ENCODE measurements at places on chromosomes 5 and 9.

GRCh38 chr5:14884062-14884612 lies 12.6 kb upstream of the ANKH start:
- no peak for DNase-seq

DNA sequence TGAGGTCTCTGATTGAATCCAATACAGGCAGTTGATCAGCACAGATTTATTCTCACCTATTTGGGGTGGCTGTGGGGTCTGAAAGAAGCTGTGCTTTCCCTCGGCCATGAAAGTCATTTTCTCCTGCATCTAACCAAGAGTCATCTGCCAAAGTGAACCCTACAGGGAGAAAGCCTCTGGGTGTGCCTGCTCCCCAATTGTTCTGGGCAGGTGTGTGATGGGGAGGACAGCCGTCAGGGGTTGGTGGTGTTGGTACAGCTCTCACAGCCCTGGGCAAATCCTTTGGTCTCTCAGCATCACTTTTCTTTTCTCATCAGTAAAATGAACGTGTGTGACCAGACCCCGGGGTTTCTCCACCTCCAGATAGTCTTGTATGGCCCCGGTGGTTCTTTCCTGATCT lies 2.5 kb downstream of the PHF2 start:
- DNase-seq = peak; percentile 2

DNA sequence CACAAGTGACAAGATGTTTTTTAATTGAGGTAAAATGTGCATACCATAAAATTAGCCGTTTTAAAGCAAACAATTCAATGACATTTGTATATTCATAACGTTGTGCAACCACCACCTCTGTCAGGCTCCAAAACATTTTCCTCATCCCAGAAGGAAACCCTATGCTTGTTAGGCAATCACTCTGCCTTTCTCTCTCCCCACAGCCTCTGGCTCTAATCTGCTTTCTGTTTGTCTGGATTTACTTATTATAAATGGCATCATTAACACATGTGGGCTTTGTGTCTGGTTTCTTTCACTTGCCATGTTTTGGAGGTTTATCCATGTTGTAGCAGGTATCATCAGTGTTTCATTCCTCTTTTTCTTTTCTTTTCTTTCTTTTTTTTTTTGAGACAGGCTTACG lies 1.4 kb upstream of the N4BP3 start:
- no peak for DNase-seq

GRCh38 chr9:76980566-76980965 lies 38.9 kb upstream of the FOXB2 start:
- DNase-seq = no peak

- no peak for DNase-seq
Measured at GRCh38 chr9:133864011-133864410, 125.9 kb upstream of the SARDH start.

DNA sequence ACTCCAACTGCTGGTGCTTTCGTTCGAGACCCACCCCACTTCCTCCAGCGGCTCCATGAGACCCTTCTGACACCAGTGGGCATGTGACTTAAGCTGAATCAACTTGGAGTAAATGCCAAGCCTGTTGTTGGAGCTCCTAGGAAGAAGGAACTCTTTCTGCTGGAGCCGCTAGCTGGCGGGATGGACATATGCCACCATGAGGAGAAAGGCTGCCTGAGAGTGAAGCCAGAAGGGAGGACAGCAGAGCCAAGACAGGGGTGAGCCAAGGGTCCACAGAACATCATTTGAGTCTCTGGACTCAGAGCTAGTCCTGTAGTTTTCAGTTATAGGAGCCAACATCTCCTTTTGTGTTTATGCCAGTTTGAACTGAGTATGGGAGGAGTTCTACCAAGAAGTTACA lies 35.9 kb downstream of the ANXA6 start:
- no peak for DNase-seq

- no peak for DNase-seq
Measured at GRCh38 chr9:119933191-119933590, 564.0 kb upstream of the BRINP1 start.

Measured in DND-41 (cell line).